ENCODE measurements at places on chromosomes 3 and 15.

- no peak for DNase-seq
Measured at GRCh38 chr3:45687828-45688193, 1.4 kb upstream of the SACM1L start.

GRCh38 chr15:74135041-74135565 is 4.7 kb downstream of the ISLR2 start:
- no peak for DNase-seq

DNA sequence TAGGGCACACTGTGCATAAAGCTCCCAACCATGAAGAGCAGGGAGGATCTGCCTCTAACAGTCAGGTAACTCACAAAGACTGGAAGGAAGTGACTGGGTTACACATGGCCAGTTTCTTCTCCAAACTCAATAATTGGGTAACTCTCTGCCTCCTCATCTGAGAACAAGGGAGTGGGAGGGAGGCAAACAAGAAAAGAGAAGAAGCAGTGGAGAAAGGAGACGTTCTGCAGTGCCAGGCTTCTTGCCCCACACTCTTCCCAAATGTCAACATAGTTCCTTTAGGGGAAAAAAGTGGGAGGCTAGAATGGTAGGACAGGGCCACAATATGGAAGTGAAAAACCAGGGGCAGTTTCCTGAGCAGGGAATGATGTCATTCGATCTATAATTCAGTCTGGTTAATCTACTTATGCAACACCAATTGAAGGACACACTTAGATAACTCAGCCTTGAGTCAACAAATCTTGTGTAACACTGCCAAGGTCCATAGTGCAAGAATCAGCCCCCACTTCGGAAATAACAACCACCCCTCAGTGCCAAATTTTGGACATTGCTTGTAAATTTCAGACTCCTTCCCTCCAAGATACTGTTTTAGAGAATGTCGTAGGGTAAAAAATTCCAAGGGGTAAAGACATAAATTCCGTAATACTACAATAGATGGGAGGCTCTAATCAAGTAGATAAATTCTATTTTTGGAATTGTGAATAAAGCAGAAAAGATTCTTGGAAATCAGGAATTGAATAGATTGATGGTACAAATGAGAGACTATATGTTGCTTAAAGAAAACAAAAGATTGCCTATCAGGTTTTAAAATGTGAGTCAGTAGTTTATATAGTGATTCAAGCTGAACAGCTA is 143.0 kb downstream of the LPP start:
- no peak for DNase-seq

DNA sequence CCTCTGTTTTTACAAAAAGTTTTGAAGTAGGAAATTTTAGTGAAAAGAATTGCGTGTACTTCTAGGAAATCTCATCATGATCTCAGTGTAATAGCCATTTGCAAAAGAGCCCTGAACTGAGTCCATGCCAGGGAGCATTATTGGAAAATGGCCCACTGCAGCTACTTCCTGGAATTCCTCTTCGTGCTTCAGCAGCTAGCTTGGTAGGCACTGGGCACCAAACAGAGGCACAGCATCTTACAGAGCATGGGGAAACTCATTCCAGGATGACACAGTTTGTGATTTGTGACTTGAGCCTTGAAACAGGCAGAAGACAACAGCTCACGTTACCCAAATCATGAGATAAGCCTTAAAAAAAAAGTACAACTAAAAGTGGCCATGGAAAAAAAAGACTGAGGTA is 179.1 kb downstream of the WDR72 start:
- DNase-seq = no peak

- DNase-seq = no peak
Measured at GRCh38 chr15:26201177-26201858, 338.2 kb upstream of the ATP10A start.

- no peak for DNase-seq
Measured at GRCh38 chr3:127197300-127198189, 4.6 kb downstream of the PRR23E start.
